ENCODE measurements at places on chromosomes 2 and 18.

DNA sequence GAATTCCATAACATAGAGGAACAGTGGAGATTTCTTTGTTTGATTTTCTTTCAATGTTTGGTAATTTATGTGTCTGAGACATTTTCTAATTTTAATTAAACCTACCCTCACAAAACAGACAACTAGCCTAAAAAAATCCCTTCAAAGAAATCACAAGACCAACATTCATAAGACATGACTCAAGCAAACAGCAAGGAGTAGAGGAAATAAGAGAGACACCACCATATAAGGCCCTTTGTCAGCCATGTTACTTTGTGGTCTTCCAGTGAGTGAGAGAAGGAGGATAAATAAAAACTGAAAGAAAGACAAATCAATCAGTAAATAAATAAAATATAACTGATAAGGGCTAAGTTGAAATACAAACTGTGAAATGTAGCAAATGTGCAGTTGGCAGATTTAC is 830.8 kb upstream of the SLC39A10 start:
- DNase-seq = no peak

DNA sequence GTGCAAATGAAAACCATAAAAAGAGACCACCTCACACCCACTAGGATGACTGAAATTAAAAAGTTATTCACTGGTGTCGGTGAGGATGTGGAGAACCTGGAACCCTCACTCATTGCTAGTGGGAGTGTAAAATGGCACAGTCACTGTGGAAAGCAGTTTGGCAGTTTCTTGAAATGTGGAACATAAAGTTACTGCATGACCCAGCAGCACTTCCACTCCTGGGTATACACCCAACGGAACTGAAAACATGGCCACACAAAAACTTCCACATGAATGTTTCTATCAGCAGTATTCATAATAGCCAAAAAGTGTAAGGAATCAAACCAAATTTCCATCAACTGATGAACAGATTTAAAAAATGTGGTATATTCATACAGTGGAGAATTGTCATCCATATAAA is 65.1 kb upstream of the SLC66A3 start:
- no peak for DNase-seq

DNA sequence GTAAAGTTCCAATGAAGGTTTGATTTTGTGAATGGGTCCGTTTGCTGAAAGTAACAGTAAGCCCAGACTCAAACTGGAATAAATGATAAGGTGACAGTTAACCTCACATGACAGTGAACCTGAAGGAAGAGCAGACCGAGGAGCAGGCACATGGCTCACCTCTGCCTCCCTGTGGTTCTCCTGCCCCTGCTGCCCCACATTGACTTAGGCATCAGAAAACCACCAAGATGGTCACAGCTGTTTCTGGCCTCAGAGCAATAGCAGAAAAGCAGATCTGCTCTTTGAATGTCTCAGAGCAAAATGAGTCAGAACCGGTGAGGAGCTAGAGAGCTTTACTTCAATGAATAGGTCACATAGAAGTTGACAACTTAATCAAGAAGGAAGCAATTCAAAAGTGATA is 487.6 kb downstream of the METTL4 start:
- DNase-seq = no peak

- DNase-seq = no peak
Measured at GRCh38 chr2:241545106-241545505, 13.4 kb upstream of the BOK start.

- DNase-seq = peak; percentile 35
Measured at GRCh38 chr2:195486987-195487644, 169.9 kb upstream of the SLC39A10 start.

- DNase-seq = no peak
Measured at GRCh38 chr18:6270771-6271216, 143.9 kb downstream of the L3MBTL4 start.

DNA sequence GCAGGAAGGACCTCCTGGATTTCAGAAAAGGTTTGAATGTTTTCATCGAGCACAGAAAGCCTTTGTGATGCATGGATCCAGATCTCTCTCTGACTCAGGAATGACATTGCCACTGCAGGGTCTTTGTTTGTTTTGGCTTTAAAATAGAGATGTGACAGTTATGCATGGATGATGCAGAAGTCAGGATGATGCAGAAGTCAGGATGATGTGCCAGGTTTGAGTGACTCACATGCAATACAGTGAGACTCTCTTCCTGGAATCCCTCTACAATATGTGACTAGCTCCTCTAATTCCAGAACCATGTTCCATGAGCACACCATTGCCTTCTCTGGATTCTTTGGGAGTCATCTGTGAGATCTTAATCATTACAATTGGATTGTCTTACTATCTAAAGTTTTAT is 177.9 kb upstream of the RAB6C start:
- DNase-seq = no peak

- no peak for DNase-seq
Measured at GRCh38 chr2:44545005-44545404, 183.3 kb downstream of the CAMKMT start.

GRCh38 chr2:85237849-85238565 is 89.8 kb downstream of the TGOLN2 start:
- DNase-seq = no peak

DNA sequence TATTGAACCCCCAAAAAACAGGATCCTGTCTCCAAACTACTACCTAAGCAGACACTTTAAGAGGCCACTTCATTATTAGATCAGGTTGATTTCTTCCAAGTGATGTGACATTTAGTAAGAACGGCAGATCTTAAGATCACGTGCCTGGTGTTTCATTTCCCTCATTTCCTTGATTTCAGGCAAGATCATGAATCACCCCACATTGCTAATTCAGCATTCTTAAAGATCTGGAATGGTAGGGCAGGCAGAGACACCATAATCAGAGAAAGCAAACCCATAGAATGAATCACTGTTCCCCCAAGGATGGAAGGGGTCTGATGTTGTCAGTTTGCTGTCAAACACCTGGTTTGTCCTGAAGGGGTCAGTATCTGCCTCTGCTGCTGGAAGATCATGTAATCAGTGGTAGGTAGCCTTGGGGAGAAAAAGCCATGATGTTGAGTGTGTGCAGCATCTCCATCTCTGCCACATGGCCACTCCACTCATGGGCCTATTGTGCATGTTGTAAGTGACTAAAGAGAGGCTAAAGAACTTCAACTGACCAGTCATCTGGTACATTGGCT is 133.9 kb downstream of the ARHGAP15 start:
- DNase-seq = no peak

- no peak for DNase-seq
Measured at GRCh38 chr2:213089438-213089837, 62.0 kb downstream of the IKZF2 start.

GRCh38 chr2:102258025-102258385 is 53.4 kb upstream of the IL1RL1 start:
- no peak for DNase-seq

DNA sequence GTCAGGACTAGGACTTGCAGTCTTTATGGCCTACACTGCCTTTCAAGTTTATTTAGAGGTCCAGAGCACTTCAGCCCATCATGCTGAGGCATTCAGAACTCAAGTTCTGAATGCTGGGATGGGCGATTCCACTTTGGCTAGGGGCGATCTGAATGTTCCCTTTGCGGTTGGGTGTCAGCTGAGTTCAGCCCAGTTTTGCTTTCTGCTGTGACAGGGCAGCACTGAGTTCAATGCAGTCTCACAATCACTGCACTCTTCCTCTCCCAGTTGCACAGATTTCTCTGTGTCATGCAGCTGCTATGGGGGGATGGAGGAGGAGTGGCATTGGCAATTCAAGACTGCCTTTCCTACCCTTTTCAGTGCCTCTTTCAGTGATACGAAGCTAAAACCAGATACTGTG is 1232.0 kb upstream of the FAM98A start:
- no peak for DNase-seq

GRCh38 chr2:6031200-6031867 is 339.1 kb downstream of the SOX11 start:
- no peak for DNase-seq

DNA sequence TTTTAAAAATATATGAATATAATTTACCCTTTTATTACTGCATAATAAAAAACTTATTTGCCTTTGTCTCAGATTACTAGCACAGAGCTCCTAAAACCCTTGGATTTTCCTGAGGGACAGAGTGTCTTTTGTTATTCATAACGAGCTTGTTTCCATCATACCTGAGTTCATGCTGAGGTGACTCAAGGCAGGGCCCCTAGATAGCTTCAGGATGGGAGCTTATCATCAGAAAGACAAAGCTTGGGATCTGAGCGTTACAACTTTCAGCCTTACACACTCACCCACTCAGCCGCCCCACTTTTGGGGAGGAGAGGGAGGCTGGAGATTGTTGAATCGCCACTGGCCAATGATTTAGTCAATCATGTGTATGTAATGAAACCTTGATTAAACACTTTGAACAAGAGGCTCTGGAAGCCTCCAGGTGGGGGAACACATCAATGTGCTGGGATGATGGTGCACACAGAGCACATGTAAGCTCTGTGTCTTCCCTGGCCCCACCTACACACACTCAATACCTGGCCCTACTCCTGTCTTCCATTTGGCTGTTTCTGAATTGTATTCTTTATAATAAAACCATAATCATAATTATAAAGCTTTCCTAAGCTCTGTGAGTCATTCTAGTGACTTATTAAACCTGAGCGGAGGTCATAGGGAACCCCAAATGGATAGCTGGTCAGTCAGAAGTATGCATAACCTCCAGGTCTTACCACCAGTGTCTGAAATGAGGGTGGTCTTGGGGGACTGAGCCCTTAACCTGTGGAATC is 28.5 kb upstream of the DNAH7 start:
- DNase-seq = no peak

GRCh38 chr2:142175813-142176338 is 45.1 kb upstream of the LRP1B start:
- no peak for DNase-seq

GRCh38 chr2:88452980-88453582 is 588 bp upstream of the FOXI3 start:
- no peak for DNase-seq

- peak; percentile 99 for DNase-seq
Measured at GRCh38 chr2:28894470-28895188, at the start of gene WDR43. WDR43 (plus strand) TSS chr2:28894667; CDS start chr2:28894699, 32 bp downstream.

- no peak for DNase-seq
Measured at GRCh38 chr18:50273203-50274043, 7.1 kb upstream of the CFAP53 start.

GRCh38 chr2:40725040-40725439 is 273.1 kb upstream of the SLC8A1 start:
- DNase-seq = no peak

GRCh38 chr2:75998451-75998850 is 287.7 kb upstream of the GCFC2 start:
- DNase-seq = no peak

DNA sequence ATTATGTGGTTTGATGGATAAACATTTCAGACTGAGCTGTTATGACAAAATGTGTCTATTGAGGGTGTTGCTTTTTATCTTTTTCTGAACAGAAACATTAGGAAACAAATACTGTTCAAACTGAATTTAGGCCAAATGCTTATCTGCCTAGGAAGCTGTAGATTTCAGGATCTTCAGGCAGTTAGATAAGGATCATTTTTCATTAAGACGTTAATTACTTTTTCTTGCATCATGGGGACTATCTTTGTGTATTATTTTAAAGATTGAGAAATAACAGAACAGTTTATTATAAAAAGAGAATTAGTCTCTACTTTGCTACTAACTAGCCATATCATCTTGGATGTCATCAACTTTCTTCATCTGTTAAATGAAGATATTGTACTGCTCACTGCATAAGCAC is 107.5 kb downstream of the TTC27 start:
- DNase-seq = no peak

- DNase-seq = no peak
Measured at GRCh38 chr2:38269421-38269820, 107.7 kb downstream of the ATL2 start.

DNA sequence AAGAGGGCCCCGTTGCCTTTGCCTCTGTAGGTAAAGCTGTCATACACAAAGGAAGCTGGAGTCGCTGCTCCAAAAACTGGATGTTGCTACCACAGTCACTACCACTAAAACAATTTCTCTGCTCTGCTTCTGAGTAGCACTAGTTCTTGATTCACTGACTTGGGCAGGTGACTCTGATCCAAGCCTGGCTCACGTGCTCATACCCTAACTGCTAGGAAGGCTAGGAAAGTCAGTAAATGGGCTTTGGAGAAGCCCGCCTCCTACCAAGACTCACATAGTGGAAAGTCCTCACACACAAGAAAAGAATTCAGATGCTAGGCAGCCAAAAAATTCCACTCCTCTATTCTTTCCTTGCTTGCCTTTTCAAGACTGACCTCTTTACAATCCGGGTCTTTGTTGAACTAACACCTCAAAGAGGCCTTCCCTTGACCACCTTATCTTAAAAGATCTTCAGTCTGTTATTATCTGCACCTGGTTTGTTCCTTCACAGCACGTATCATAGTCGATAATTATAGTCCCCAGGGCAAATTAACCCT is 11.4 kb upstream of the DYNC1I2 start:
- DNase-seq = no peak

- DNase-seq = no peak
Measured at GRCh38 chr18:42513441-42513840, 558.4 kb downstream of the PIK3C3 start.

DNA sequence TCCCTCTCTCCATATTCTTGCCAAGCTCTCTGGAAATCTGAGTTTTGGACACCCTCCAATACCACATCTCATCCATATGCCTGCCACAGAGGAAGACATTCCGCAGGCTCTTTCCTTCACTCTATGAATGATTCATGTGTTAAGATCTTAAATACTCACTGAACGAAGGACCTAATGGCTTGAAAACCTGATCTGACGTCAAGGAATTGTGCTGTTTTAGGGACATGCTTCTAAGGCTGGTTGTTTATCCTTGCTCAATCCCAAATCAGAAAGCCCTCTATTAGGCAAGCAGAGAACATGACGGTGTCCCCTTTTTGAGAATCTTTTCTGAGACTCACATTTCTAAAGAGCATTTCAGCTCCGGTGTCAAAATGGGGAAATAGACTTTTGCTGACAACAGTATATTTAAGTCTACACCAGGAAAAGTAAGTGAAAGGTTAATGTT is 83.7 kb upstream of the GALNT5 start:
- DNase-seq = no peak

GRCh38 chr2:78237704-78238103 is 715.5 kb upstream of the LRRTM4 start:
- DNase-seq = no peak
